ENCODE measurements at places on chromosomes 5 and 9. TPM values are rescaled to one million over a fixed set of nuclear protein-coding genes. Genes with fewer than 3 reads are reported as not detected.

HTR4 gene
- total RNA-seq, result 0.13 TPM

PSAT1 gene
- 17.0 TPM for total RNA-seq

PCDHGA1 gene
- 1.4 TPM for total RNA-seq

TMEM174 gene
- total RNA-seq, result not detected

DNA sequence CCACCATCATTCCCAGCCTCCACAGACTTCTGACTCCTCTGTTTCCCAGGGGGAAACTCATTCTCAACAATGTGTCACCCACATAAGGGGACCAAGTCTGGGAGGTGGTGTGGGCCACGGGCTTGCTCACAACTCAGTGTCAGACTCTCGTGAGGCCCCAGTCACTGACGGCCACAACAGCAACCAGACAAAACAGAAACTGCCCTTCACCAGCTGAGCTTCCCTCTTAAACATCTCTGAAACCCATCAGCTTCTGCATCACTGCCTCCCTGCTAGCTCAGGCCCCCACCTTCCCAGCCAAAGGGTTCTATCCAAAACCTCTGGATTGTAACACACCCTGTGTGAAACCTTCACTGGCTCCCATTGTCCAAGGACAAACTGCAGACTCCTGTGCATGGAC, 273.4 kb downstream of the CDK5RAP2 start:
- DNase-seq, result no peak

GRCh38 chr5:157820593-157821252, 38.2 kb downstream of the CLINT1 start:
- DNase-seq, result no peak

GRCh38 chr9:32401488-32401887, 17.0 kb downstream of the ACO1 start:
- no peak for DNase-seq

GRCh38 chr5:171797543-171797942, 11.9 kb downstream of the SMIM23 start:
- DNase-seq, result no peak

DNA sequence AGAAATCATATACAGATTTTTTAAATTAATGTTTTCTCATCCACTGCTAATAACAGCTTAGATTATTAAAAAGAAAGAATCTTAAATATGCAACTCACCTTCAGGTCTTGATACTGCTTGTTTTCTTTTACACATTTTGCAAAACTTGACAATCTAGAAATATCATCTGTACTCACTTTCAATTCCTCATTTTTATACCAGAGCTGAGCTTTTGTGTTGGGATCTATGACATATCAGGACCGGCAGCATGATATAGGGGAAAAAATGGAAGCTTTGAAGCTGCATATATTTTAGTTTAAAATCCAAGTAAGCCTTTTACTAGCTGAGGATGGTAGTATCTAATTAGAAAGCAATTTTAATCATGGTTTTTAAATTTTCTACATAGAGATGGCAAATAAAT, 75.7 kb upstream of the SMARCA2 start:
- DNase-seq, result no peak

Measured in sciatic nerve (tissue), 2 donors.